ENCODE measurements at places on chromosomes 7 and 10.
A peak's percentile ranks its signal among the peaks of the same experiment; 100 is the strongest.

DNA sequence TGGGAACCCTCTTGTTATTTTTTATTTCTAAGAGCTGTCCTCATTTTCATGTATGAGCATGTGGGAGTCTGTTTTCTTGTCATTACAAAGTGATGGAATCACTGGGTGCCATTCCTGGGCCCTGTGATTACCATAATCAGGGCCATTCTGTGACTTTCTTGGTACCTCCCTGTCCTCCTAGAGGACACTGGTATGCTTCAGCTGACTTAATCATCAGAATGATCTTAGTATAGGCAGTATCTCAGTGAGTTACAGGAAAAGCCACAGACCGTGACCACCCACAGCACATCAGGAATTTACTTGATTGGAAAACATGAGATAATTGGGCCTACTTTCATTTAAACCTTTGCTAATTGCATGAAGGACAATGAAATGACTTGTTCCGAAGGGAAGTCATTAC lies 7.2 kb downstream of the NOM1 start:
- DNase-seq = no peak

GRCh38 chr7:98992076-98992475 lies 113.7 kb downstream of the TRRAP start:
- DNase-seq = no peak

DNA sequence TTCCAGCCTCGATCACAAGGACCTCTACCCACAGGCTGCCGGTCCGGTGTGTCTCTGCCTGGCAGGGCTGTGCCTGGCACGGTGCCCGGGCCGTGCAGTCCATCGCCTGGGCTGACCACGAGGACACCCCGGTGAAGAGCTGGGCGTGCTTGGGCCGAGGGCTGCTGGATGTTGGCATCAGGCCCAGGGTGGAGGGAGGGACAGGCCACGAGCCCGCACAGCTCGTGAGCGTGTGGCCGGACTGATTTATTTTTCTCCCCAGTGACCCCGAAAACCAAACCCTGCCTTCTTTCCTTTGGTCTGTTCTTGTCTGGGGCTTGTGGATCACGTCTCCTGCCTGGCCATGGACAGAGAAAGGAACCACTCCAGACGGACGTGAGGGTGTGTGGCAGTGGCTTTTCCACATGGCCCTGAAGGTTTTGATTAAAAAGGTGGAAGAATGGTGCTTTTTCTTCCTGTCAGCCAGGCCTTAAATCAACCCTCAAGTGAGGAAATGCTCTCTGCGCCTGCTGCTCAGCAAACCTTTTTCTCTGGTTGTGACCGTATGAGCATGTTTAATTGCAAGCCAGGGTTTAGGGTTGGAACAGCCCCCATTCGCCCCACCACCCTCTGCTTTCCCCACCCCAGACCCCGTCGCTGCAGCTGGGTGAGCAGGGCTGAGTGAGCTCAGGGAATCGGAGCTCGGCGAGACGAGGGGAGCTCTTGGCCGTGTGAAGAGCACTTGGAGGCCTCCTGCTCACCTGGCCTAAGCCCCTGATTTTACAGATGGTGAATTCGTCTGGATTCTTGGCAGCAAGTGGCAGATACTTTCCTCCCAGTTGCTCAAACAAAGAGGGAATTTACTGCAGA lies 130.1 kb downstream of the RGS10 start:
- no peak for DNase-seq

DNA sequence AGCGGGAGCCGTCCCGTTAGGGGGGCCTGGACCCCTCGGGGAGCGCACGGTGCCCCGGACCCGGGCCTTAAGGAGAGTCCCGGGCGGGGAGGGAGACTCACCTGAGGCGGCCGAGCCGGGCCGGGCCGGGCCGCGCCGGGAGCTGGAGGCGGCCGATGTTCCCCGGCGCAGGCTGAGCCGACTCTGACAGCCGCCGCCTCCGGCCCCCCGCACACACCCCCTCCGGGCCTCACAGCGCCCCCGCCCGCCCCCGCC lies at the start of gene ACHE:
TSS of gene ACHE (minus strand) at position 188 of the 255 bp plus-strand sequence. CDS start 1,656 bp downstream, outside the sequence.
- no peak for DNase-seq

GRCh38 chr10:4094751-4095150 lies 309.7 kb upstream of the KLF6 start:
- no peak for DNase-seq

- no peak for DNase-seq
Measured at GRCh38 chr10:32771217-32771616, 186.8 kb downstream of the ITGB1 start.

DNA sequence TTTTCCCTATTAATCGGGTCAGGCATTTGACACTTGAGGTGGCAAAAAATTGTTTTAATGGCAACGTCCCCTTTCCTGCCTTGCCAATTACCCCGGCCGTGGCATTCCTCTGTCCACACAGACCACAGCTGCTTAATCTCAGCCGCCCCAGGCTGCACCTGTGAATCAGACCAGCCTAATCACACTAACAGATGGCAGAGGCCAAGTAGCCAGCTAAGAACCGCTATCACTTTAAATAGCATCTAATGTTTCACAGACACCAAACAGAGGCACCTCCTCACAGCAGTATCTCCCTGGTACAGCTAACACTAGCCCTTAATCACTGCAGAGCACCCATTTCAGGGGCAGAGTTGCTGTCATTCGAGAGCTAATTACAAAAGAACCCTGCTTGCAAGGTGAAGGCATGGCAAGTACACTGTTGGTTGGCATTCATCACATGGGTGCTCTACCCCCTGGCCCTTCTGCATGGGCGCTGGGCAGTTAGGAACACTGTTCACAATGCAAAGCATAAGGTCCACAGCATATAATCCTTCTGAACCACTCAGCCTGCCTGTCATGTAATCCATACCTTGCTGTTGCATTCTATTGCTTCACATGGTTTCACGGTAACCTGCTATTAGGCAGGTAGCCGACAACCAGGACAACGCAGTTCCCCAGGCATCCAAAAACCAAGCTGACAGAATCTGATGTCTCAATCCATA lies 38.8 kb downstream of the FGFR2 start:
- DNase-seq = peak; percentile 55

- no peak for DNase-seq
Measured at GRCh38 chr10:130607366-130607765, 471.2 kb downstream of the GLRX3 start.

DNA sequence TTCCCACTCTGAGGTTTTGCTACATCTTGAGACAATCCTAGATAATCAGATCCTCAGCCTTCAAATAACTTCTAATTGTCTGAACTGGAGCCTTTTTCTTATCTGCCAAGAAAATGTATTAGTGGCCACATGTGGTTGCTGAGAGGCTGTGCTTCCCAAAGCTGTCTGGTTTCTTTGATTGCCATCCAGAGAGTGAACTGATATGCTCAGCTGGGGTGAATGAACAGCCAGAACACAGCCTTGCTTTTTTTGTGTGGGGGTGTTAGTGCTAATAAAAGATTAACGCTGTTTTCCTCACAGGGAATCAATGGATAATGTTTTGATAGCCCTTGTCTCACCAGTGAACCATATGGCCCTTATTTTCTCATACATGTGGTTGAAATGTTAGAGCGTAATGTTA lies 66.9 kb downstream of the BBS9 start:
- DNase-seq = no peak

DNA sequence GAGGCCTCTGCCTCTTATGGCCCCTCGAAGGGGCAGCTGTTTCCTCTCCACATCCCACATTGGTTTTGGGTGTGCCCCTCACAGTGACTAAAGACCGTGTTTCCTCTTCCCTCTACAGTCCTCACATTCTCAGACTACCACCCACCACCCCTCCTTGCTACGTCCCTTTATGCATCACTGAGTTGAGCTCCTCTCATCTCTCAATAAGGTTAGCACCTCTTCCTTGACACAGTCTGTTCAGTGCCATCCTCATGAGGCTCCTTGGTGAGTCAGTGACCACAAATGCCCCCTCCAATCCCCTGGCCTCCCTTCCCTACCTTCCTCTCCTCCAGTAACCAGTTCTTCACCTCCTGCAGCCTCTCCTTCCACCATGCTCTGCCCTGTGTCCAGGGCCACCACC lies 239.1 kb upstream of the MYO3A start:
- no peak for DNase-seq

- DNase-seq = peak; percentile 69
Measured at GRCh38 chr10:34491678-34492077, 323.4 kb downstream of the PARD3 start.

DNA sequence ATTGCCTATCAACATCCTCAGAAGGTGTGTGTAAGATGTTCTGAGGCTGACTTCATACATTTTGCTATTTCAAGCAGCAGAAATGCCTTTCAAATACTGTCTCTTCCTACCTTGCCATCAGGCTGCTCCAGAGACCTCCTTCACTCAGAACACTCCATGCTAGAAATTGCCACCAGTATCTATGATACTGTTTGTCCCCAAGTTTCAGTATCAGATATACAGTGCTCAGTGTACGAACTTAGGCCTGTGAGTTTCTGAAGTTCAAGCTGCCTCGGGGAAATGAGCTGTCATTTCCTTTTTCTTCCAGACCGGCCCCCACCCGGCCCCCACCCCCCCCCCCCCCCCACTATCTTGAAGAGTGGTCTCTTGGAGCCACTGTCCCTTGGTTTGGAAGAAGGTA lies 373.4 kb upstream of the CHRM2 start:
- DNase-seq = no peak

GRCh38 chr10:130283219-130283545 lies 147.0 kb downstream of the GLRX3 start:
- no peak for DNase-seq

- no peak for DNase-seq
Measured at GRCh38 chr7:71787513-71787912, 624.6 kb downstream of the CALN1 start.

DNA sequence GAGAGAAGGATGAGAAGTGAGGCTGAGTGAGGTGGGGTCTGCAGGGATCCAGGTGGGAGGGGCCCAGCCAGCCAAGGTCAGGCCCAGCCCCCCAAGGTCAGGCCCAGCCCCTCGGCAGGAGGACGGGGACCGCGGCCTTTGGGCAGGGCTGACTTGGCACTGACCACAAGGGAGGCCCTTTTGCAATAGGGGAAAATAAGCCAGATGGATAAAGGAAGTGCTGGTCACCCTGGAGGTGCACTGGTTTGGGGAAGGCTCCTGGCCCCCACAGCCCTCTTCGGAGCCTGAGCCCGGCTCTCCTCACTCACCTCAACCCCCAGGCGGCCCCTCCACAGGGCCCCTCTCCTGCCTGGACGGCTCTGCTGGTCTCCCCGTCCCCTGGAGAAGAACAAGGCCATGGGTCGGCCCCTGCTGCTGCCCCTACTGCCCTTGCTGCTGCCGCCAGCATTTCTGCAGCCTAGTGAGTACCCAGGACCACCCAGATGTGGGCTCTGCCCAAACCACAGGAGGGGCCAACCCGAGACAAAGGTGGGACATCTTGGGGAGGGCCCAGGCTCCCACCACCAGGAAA lies at the start of gene PILRA:
TSS of gene PILRA (plus strand) at position 227 of the 571 bp plus-strand sequence. CDS start at position 397, 170 bp downstream.
- DNase-seq = no peak

DNA sequence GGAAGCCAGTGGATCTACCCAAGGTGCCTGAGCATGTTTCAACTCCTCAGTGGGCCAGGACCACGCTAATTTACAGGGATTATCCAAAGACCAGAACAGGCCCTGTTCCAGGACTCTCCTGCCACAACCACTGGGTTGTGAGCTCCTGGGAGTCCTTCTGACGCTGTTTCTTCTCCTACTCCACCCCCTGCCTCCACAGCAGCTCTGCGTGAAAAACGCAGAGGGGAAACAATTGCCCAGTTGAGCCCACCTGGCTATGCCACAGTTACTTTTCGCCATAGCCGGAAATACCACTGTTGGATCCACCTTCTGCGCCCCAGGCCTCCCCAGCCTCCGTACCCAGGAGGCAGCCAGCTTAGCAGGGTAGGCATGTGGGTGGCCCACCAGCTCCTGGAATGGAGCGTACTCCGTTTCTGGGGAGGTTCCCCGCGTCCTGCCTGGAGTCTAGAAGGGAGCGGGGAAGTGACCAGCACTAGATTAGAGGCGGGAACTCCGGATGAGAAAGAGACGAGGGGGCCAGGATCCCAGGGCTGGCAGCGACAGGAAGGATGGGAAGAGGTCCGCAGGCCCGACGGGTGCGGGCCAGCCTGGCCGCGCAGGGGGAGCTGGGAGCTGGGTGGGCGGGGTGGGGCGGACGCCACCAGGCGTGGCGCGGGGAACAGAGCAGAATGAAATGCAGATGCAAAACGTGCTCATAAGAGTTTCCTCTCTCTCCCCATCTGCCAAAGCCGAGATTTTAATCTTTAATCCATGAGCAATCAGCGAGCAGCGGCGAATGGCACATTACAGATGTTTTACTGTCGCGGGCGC lies 32.1 kb upstream of the PAX2 start:
- DNase-seq = no peak

GRCh38 chr7:136347488-136347887 lies 370.3 kb upstream of the MTPN start:
- no peak for DNase-seq

DNA sequence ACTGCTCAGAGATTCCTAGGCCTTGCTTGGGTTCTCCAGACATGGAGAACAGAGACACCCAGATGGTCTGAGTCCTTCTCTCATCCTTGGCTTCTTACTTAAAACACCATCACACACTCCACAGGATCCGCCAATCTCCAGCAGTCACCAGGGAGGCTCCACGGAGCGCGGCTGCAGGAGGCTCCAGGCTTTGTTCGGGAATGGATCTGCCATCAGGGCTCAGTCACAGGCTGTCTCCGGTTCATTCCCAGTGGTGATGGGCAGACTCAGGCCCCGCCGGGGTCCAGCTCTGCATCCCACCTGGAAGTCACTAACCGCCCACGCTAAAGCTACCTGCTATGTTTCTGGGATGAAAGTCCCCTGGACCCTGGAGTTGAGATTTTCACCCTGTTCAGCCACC lies 312.9 kb downstream of the TCERG1L start:
- DNase-seq = no peak

DNA sequence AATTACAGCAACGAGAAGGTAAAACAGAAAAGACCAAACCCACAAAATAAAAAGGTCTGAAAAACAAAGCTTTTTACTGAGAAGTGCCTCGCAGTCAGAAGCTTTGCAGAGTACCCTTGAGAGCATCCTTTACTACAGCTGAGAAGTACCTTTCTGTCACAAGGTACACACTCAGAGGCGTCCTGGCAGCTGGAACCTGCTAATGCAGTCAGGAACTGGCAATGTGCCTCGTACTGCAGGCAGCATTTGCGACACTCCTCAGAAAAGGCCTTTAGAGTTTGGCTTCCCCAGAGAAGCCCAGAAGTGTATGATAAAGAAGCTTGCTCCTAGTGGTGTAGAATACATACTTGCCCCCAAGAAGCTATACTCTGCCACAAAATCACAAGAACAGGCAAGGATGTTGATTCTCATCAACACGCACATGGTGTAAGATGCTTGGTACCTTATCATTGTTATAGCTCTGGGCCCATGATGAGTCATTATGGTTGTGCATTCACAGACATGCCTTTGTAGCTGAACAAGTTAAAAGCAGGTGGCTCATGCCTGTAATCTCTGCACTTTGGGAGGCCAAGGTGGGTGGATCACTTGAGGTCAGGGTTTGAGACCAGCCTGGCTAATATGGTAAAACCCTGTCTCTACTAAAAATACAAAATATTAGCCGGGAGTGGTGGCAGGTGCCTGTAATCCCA lies 2.0 kb upstream of the GTPBP4 start:
- DNase-seq = no peak

- DNase-seq = no peak
Measured at GRCh38 chr7:102234131-102234530, 52.5 kb upstream of the SH2B2 start.
